GM12892 (cell line): ENCODE measurements at places on chromosomes 5 and 9.

GRCh38 chr5:6059137-6059800 is 319.1 kb downstream of the MED10 start:
- DNase-seq = no peak

- no peak for DNase-seq
Observed at GRCh38 chr9:23413541-23413940, 412.5 kb downstream of the ELAVL2 start.

- DNase-seq = no peak
Observed at GRCh38 chr9:81410201-81410600, 279.1 kb downstream of the TLE1 start.

DNA sequence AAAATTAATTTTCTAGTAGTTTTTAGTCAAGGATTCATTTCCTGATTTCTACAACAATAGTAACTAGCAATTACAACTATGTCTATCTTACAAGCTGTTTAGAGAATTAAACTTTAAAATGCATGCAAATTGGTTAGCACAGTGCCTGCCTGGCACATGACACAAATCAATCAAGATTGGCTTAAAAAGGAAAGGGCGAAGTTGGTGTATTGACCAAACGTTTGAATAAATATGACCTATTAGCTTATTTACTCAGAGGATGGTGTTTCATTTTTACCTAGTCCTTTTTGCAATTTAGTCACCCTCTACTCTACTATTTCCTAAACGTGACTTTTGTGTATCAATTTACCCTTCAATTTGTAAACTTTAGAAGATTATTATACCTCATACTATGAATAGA is 83.5 kb downstream of the GDA start:
- no peak for DNase-seq

GRCh38 chr5:55533521-55534435 is 986 bp downstream of the PLPP1 start:
- no peak for DNase-seq

GRCh38 chr5:145407300-145408047 is 427.7 kb downstream of the PRELID2 start:
- no peak for DNase-seq

DNA sequence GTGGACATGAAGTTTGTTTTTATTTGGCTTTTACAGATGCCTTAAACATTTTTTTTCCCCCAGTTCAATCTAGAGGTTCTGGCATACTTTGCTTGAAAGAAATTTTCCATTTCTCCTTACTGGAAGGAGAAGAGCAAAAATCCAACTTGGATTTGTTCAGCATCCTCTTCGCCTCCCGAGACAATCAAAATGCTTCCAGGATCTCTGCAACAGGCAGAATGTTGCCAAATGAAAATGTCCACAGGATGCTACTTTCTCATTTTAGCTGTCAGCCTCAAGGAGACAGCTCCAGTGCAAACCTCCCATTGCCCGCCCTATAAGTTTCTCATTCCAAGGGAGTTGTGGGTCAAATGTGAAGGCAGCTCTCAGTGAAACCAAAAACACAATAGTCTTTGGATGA is 1972.1 kb downstream of the MAT2B start:
- DNase-seq = no peak

- DNase-seq = no peak
Observed at GRCh38 chr5:52734557-52734956, 53.2 kb upstream of the ITGA1 start.

DNA sequence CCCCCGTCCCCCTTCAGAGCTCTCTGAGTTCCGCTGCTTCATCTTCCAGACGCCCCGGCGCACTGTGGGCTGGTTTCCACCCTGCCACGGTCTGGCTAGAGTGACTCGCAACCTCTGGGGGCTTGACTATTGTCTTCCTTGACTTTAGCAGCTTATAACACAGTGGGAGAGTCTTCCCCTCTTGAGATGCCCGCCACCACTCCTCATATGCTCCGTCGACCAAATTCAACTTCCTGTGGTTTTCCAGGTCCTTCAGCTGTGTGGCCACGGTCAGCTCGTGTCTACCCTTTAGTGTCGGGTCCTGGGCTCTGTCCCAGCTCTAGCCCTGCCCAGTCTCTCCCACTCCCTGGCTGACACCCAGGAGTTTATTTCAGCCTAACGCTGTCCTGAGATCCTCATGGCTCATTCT is 28.2 kb upstream of the NCS1 start:
- no peak for DNase-seq

DNA sequence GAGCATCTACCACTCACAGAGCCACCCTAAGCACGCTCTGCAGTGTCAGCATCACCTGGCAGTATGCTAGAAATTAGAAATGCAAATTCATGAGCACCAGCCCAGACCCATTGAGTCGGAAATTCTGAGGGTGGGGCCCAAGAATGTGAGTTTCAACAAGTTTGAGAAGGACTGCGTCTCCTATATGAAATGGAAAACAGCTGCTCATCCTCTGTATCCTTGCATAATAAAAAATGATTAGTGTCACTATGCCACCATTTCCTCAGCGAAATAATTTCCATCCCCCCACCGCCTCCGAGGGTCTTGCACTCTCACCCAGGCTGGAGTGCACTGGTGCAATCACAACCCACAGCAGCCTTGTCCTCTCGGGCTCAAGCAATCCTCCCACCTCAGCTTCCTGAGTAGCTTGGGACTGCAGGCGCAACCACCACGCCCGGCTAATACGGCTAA is 1.3 kb upstream of the IQGAP2 start:
- DNase-seq = no peak
